A549 treated with DMSO at 1 μM for 4 hours (cell line): ENCODE measurements at places on chromosomes 7 and 10. TPM values are rescaled to one million over a fixed set of nuclear protein-coding genes. Genes with fewer than 3 reads are reported as not detected.

NME8 gene
- total RNA-seq = not detected in 5 replicates

PNLIPRP2 gene
- total RNA-seq = not detected in 5 replicates

SMKR1 gene
- 11.2 to 14.5 TPM (median 12.8 TPM) in 5 replicates for total RNA-seq

SPDYE2B gene
- total RNA-seq = 0.05 TPM in 1 of 5 replicates, not detected in the others

C10orf95 gene
- total RNA-seq = 0.09 to 0.26 TPM (median 0.16 TPM) in 5 replicates

CPA4 gene
- total RNA-seq = 6.1 to 12.3 TPM (median 8.3 TPM) in 5 replicates

GSAP gene
- 1.8 to 3.7 TPM (median 2.8 TPM) in 5 replicates for total RNA-seq
